ENCODE measurements at places on chromosomes 1 and 21.

- no peak for DNase-seq
Measured at GRCh38 chr1:41936107-41936506, 17.4 kb upstream of the HIVEP3 start.

GRCh38 chr1:20634594-20635084, 1.4 kb downstream of the PINK1 start:
- DNase-seq, result peak; percentile 23

- no peak for DNase-seq
Measured at GRCh38 chr1:98292994-98293393, 368.5 kb upstream of the SNX7 start.

DNA sequence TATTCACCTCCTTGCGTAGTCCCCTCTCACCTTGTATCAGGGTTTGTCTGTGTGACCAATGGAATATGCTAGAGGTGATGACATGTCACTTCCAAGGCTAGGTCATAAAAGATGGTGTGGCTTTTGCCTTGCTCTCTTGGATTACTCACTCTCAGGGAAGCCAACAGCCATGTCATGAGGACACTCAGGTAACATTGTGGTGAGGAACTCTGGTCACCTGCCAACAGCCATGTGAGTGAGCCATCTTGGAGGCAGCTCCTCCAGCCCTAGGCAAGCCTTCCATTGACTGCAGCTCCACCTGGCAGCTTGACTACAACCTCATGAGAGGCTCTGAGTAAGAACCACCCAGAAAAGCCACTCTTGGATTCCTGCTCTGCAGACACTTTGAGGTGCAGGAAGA, 11.0 kb upstream of the HEYL start:
- DNase-seq, result no peak
